H7 (cell line): ENCODE measurements at places on chromosomes 5 and 9.

- no peak for DNase-seq
Measured at GRCh38 chr9:94921092-94921471, 194.6 kb downstream of the AOPEP start.

- DNase-seq: no peak
Measured at GRCh38 chr9:20781092-20781491, 97.0 kb downstream of the FOCAD start.

DNA sequence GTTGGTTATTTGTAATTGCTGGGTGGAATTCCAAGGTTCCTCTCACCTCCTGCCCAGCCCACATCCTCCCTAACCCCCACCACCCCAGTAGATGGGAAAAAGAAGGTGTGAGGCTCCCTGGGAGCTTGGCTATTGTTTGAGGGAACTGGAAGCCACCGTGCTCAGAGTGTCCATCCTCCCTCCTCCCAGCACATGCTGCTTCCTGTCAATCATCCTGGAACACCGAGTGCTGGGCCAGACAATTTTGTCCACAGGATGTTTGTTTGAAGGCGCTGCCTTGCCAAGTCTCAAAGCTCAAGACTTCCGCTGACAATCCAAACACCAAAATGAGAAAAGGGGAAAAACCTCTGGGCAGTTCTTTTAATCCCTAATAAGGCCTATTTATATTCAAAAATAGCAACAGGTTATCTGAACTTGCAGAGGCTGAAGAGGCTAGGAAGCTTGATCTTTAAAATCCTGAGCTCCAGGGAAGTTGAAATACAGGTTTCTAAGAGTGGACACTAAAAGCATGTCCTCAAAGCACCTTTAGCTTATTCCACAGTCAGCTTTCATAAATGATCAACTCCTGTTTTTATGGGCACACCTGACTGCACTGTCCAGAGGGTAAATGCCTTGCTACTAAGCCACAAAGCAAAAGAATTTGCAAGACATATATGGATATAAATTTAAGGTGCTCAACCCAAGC, 286.7 kb downstream of the NFIB start:
- peak; percentile 16 for DNase-seq

- DNase-seq: no peak
Measured at GRCh38 chr9:26561928-26562327, 330.7 kb downstream of the CAAP1 start.
